Thyroid gland (tissue), 4 donors: ENCODE measurements at places on chromosomes 5 and 9. TPM values are rescaled to one million over a fixed set of nuclear protein-coding genes. Genes with fewer than 3 reads are reported as not detected.

DNA sequence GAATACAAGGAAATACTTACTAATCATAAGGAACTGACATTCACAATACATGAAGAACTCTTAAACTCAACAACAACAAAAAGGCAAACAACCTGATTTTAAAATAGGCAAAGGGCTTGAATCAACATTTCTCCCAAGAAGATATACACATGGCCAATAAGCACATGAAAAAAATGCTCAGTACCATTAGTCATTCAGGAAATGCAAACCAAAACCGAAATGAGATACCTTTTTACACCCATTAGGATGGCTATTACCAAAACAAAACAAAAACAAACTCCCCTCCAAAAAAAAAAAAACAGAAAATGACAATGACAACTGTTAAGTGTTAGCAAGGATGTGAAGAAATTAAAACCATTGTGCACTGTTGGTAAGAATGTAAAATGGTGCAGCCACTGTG is 104.1 kb upstream of the ZNF462 start:
- no peak for DNase-seq

- no peak for DNase-seq
Observed at GRCh38 chr9:97365634-97366033, 46.3 kb upstream of the TDRD7 start.

Gene FEM1C
- total RNA-seq: 19.2 TPM

DNA sequence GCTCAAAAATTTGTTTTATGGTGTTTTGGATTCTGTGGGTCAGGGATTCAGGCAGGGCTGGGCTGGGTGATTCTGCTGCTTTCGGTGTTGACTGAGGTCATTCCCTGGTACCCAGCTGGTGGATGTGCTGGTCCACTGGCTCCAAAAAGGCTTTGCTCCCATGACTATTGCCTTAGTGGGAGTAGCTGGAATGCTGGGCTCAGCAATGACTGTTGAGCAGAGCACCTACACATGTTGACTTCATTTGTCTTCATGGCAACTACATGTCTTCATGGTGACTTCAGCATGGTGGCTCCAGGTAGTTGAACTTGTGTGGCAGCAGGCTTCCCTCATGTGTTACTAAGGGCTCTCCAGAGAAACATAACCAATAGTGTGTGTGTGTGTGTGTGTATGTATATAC is 297.2 kb downstream of the DOCK8 start:
- DNase-seq: no peak

GRCh38 chr9:124621371-124622328 is 114.5 kb upstream of the NR5A1 start:
- peak; percentile 70 for DNase-seq

Gene PLAC8L1
- total RNA-seq: not detected

Gene STPG3
- not detected for total RNA-seq

DNA sequence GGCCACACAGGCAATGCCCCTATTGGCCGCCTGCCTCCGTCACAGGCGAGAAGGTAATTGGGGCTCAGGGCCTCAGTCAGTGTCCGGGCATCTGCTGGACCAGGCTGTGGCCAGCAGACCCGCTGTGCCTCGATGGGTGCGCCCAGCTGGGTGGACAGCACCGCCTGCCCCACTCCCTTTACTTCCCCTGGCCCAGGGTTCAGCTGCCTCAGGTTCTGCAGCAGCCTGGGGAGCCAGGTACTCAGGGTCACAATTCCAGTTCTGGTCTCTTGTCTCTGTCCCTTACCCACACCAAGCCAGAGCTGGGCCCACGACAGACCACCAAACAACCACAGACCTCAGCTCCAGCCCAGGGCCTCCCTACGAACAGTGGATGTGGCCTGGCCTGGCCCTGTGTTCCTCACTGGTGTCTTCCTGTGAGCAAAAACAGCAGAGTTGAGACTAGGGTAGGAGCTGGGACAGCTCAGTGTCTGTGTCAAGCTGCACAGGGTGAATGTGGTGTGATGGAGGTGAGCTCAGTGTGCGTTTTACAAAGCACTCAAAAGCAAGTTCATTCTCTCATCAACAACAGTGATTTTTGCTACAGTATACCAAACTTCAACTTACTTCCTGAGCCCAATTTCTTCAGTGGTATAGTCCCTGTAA is 33.4 kb upstream of the SUSD3 start:
- no peak for DNase-seq

Gene TSSK1B
- not detected for total RNA-seq

DNA sequence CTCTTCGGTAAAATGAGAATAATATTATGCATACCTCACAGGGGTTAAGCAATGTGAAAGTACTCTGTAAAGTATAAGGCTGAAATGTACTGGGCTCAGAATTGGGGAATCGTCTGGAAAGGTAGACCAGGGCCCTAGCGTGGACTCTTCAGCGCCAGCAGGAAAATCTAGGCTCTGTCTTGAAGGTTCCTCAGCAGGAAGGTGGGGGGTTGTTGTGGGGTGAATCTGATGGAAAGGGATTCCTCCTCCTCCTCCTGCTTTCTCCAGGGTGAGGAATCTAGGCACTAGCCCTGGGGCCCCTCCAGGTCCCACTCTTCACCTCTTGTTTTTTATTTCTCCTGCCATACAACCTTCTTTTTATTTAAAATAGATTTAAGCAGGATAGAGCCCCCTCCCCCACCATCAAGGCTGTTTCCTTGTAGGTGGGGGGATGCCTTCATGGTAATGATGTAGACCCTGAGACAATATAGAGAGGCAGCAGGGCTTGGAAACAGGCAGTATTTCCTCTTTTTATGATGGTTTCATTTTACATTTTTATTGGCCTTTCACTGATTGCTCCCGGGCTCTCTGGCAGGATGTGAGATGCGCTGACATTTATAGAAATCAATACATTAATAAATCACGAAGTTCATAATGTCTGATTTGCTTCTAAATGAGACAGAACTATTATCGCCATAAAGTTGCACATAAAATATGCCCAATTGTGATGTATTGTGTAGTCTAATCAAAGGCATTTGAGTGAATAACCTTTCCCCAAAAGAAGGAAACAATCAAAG is 78.9 kb upstream of the GABRP start:
- DNase-seq: no peak

DNA sequence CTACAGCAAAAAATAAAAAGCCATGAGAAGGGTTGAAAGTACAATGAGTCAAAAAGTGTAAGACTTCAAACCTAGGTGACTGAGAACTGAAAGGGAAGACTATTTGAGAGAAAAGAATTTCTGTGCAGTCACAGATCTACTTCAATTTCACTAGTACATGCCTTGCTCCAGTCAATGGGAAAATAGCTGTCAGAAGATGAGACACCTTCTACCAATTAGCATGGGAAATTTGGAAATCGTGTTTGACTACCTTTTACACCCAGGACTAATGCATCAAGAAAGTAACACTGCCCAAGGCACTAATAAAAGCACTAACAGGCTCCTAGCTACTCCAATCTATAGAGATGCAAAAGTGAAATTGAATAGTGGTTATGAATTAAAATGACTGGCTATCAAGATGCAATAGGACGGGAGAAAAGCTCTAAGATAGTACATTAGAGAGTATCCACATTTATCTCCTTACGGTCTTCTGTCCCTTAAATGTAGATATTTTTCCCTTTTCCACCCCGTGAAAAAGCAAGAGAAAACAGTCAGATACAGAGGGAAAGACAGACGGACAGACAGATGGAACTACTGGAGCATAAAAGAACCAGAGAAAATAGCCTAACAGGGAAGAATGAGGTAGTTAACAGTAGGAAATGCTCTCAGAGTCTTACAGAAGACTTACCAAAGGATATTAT is 15.2 kb downstream of the ERP44 start:
- DNase-seq: no peak

- DNase-seq: peak; percentile 78
Observed at GRCh38 chr5:113340537-113340936, 94.3 kb downstream of the TSSK1B start.

GRCh38 chr5:139686706-139687441 is 38.7 kb downstream of the CXXC5 start:
- DNase-seq: no peak

DNA sequence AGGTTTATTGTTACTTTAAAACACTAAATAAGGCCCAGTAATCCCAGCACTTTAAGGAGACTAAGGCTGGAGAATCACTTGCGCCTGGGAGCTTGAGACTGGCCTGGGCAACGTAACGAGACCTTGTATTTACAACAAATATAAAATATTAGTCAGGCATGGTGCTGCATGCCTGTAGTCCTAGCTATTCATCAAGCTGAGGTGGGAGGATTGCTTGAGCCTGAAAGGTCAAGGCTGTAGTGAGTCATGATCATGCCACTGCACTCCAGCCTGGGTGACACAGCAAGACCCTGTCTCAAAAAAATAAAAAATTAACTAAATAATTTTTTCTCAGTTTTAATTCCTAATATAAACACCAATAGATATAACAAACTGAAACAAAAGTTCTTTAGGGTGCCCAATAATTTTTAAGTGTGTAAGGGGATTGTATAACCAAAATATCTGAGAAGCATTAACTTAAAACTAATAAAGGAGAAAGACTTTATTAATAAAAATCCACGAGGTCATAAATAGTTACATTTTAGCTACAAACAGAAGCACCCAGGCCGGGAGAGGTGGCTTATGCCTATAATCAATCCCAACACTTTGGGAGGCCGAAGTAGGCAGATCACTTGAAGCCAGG is 32.7 kb downstream of the FAM13B start:
- DNase-seq: no peak

- peak; percentile 44 for DNase-seq
Observed at GRCh38 chr9:117411547-117411946, 3.3 kb downstream of the ASTN2 start.

DNA sequence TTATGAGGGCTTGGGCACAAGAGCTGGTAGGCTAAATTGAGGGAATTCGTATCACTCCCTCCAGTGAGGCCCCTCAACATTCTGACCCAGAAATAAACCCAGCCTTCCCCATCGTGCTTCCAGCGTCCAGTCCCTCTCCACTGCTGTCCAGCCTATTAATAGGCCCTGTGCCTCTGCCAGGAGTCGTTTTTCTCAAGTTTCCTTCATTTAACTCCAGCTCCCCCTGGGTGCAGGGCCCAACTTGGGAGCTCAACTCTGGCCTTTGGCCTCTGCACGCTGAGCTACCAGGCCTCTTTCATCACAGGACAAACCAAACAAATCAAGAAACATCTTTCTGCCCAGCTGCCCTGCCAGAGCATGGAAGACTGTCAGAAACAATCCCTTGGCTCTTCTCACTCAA is 10.0 kb downstream of the HBEGF start:
- no peak for DNase-seq

DNA sequence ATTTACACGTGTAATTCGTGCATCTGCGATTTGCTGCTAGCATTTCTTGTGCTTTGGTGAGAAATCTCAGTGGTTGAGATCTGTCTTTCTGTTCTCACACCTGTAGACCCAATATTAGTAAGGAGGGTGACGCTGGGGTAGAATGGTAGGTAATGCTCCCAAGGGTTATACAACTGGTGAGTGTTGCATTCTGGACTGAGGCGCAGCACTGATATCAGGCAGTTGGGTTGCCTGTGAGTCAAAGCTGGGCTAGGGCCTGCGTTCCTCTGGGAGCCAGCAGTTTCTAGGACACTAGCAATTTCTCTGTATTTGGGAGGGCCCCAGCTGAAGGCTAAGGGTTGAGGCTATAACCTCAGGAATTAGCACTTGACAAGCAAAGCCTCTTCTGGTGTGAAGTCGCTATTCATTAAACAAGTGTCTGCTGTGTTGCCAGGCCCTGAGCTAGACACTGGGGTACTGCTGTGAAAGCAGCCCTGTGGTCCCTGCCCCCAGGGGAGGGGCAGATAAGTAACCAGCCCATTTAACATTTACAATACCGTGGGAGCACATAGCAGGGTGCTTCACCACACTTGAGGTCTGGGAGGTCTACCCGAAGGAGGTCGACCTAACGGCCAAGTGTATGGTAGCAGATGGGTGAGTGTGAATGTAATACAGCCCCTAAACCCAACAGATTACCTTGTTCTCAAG is 28.7 kb downstream of the LARP1 start:
- DNase-seq: no peak

DNA sequence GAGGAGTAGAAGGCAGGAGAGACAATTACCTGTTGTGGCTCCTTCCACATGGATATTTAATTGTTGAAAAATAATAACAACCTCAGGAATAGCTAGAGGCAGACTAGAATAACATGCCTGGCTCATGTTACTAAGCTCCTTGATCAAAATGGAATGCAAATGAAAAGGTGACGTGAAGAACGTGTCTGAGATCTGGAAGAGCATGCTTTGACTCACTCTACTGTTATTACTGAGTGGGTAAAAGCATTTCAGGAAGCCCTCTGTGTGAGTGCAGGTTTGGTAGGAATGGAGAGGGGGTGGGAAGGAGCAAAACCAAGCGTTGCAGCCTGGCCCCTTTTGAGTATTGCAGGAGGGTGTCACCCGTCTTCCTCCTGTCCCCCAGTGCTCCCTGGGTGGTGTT is 84.8 kb downstream of the EQTN start:
- DNase-seq: no peak

DNA sequence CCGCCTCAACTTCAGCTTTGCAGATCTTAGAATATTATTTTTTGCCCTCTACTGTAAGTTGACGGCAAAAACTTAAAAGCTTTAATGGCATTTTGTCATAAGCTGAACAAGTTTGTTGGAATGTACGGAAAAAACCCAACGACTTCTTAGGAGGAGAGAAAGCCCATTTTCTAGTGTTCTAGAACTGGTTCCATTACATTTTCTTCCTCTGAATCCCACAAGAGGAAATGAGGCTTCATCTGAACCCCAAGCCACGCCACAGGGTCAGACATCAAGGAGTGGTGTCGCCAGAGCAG is 113.7 kb downstream of the LHFPL2 start:
- DNase-seq: no peak

- peak; percentile 15 for DNase-seq
Observed at GRCh38 chr5:168528521-168529373, at the start of gene FBLL1. Gene FBLL1 (plus strand): TSS chr5:168529305. CDS start chr5:168529505, 200 bp downstream.

GRCh38 chr5:126419102-126419501 is 4.1 kb upstream of the GRAMD2B start:
- no peak for DNase-seq

DNA sequence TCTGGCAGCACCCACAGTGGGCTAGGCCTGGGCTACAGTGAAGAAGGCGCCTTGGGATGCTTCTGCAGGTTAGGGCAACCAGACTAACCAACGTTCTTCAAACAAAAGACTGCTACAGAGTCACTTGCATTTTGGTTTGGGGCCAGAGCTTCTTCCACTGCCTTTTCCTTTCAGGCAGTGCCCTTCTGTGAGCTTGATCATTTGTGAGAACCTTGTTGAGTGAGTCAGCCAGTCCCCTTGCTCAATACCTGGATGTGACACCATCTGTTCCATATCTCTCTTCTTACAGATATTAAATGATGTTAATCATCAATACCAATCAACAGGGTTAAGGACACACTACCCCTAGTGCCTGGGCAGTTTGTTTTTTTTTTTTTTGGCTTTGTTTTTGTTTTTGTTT is 46.5 kb upstream of the VDAC1 start:
- DNase-seq: no peak

Gene ARHGEF39
- not detected for total RNA-seq

Gene WHRN
- 7.4 TPM for total RNA-seq

Gene LHX2
- not detected for total RNA-seq

DNA sequence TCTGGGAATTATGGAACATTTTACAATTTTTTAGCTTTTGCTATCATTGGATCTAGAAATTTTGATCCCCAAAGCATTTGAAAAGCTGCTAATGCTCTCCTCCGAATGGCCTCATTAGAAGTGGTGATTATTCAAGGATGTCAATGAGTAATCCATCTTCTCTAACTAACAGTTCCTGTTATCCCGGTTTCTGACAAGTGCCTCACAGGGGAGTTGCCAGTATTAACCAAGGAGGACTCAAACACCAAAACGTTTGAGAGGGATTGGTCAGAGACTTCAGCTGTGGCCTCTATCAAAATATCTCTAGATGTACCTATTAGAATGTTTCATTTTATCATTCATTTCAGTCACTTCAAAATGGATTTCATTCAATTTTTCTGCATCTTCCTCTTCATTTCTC is 208.3 kb upstream of the ITGA1 start:
- no peak for DNase-seq

- DNase-seq: no peak
Observed at GRCh38 chr5:77937015-77937908, 161.1 kb upstream of the TBCA start.
